ENCODE measurements at places on chromosomes 11 and 22.

DNA sequence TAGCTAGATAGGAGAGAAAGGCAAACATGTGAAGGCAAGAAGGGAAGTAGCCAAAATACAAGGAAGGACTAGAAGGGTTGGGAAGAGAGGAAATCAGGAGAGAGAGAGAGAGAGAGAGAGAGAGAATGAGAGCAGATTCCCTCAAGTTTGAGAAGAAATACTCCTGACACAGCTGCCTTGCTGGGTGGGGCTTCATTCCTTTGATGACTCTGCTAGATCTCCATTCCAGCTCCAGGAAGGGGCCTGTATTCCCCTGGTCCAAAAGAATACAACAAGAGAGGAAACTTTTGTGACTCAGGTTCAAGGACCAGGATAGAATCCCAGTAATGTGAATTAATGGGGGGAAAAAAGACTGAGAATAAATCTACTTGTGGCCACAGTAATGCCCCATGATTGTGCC, 62.9 kb upstream of the SPON1 start:
- DNase-seq = no peak

- DNase-seq = no peak
Observed at GRCh38 chr11:122746050-122746478, 90.5 kb downstream of the UBASH3B start.

GRCh38 chr22:42342426-42343120, 72.1 kb upstream of the TCF20 start:
- no peak for DNase-seq

- no peak for DNase-seq
Observed at GRCh38 chr11:32374261-32374711, 61.1 kb downstream of the WT1 start.

DNA sequence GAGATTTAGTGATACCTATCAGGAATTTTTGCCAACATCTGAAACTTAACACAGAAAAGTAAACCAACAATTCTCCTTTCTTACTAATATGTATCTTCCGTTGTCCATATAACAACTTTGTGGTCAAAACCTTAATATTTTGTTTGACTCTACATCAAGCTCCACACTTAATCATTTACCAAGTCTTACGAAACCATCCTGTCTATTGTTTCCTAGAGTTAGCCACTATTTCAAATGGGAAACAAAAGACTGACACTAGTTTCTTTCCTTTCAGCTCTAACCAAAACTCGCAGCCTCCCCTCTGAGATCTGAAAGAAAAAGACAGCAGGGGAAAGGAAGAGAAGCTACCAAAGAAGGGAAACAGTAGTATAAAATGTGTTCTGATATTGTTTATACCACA, 26.5 kb upstream of the PRDM10 start:
- DNase-seq = no peak
